NCI-H446 (cell line): ENCODE measurements at places on chromosomes 13 and 19.

- no peak for DNase-seq
These were observed at the start of gene HPN for GRCh38 chr19:35041548-35042055. Gene HPN, plus strand, starts transcription at chr19:35041721. Its CDS starts 786 bp downstream, at chr19:35042507.

DNA sequence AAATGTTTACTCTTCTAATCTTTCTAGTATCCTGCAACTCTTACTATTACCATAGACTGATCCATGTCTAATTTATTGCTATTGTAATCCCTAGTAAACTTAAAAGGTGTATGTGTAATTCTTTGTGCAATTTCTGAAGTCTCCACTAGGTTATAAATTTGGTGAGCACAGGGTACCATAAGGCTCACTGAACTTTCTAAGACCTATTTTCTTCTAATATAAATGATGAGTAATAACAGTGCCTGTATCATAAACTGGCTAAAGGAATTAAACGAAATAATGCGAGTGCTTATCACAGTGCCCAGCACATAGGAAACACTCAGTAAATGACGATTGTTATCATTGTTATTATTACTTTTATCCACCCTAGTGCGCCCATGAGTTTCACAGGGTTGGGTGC, 119.1 kb downstream of the KLF12 start:
- no peak for DNase-seq

DNA sequence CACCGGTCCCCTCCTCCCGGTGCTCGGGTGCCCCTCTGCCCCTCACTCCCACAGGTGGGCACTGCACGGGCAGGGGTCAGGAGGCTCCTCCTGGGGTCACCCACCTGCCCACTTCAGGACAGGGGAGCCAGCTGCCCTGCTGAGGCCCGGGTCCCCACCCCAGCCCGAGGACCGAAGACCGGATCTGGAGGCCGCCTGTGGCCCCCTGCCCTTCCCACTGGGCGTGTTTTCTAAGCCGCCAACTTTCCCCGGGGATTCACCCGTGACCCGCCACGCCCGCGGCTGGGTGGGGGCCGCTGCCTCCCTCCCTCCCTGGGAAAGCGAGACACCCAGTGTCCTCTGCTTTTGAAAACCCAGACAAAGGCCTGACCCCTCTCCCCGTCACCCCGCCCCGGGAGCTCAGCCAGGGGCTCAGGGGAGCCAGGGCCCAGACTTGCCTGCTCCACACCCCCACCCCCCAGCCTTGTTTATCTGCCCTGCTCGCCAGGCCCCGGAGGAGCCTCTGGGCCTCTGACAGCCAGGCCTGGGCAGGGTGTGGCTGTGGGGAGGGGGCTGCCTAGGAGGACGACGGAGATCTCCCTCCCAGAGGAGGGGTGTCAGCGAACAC, 1.3 kb downstream of the PALM start:
- DNase-seq = no peak

DNA sequence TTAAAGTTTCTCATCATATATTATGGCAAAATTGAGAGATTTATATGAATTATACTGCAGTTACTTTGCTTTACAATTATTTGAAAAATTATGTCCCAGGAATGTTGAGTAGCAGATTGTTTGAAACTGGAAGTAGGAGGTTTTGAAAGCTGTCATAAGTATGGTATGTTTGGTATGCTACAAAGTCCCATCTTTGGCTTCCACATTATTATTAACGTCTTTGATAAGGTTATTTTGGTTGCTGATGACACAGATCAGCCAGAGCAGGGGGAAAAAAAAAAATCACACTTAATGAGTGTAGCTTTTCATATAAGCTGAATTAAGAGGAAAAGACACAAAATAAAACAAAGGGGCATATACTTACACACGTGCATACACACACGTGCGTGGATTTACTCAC, 130.1 kb downstream of the SLITRK1 start:
- DNase-seq = no peak

DNA sequence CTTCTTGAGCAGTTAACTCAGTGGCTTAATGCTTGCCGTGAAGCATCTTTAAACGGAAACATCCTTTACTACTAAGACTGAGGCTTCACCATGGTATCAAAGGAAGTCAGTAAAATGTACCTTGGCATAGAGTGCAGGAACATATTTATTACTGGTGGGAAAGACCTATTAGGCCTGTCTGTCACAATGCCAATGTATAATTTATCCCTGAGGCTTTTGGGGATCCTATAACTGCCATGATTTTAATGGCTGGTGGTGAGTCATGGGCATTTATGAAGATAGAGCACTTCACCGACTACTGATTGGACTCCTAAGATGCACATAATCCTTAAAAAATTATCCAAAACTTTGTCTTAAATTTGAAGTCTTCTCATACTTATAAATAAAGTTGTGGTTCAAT, 79.6 kb downstream of the FGF14 start:
- DNase-seq = no peak

GRCh38 chr13:100976993-100977392, 302.4 kb upstream of the TMTC4 start:
- no peak for DNase-seq

DNA sequence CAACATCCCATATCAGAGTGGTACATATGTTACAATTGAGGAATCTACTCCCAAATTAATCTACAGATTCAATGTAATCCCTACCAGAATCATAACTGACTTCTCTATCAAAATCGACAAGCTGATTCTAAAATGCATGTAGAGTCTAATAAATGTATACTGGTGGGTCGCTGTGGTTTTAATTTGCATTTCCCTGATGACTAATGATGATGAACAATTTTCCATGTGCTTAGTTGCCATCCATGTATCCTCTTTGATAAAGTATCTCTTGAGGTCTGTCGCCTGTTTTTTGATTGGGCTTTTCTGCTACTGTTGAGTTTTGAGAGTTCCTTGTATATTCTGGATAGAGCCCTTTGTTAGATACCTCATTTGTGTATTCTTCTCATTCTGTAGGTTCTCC, 43.8 kb downstream of the KLF12 start:
- DNase-seq = no peak
